ENCODE measurements at places on chromosomes 4 and X.

DNA sequence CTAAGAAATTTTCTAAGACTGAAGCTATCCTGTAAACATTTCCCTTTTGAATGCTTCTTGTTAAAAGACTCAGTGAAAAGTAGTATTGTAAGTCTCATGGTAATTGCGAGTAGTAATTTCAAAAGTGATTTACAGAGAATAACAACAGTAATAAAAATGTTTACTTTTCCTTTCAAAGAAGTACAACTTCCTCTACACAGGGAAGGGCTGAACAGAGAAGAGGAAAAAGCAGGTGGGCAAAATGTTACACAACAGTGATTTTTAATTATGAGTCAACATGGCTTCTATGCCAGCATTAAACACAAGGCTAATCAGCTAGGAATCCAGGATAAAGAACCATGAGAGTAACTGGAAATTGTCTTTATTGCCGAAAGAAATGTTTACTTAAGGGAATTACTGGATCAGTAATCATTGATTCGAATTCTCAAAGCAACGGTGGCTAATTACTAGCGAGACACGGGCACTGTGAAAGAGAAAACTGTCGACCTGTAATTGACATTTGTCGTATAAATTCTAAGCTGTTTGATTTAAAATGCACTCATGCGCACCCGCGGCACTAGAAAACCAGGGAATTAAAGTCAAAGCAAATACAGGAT, 15.4 kb downstream of the UTP3 start:
- no peaks in the 10 kb centered on the region for H3K4me1 ChIP-seq
- no peaks in the 10 kb centered on the region for H3K36me3 ChIP-seq
- DNase-seq: no peak
- H3K4me3 ChIP-seq: peak overlapping the region; percentile 85
- no peaks in the 10 kb centered on the region for H3K27me3 ChIP-seq

DNA sequence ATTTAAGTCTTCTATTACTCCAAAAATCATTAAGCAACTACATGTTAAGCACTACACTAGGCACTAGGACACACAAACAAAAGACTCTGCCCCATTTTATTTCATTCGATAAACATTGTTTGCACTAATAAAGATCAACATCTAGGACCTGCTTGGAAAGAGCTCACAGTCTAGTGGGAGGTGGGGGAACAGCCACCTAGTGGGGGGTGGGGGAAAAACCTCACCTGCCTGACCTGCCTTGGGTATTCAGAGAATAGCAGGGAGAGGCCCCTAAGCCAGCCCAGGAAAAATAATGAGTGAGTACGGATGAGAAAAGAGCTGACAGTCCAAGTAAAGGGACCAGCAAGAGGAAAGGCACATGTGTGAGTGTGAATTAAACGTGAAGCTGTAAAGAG, 52.2 kb downstream of the PRDM5 start:
- H3K36me3 ChIP-seq: no peaks in the 10 kb centered on the region
- DNase-seq: peak; percentile 87
- H3K27ac ChIP-seq: no peak overlapping the region
- H3K27me3 ChIP-seq: no peaks in the 10 kb centered on the region
- no peak overlapping the region for H3K4me3 ChIP-seq
- H3K4me1 ChIP-seq: no peaks in the 10 kb centered on the region

DNA sequence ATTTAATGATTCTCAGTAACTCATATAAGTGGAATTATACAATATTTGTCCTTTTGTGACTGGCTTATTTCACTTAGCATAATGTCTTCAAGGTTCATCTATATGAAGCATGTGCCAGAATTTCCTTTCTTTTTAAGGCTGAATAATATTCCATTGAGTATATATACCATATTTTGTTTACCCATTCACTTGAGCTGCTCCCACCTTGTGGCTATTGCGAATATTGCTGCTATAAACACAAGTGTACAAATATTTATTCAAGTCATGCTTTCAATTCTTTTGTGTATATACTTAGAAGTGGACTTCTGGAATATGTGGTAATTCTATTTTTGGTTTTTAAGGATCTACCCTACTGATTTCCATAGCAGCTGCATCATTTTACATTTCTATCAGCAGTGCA, 219.1 kb downstream of the MID1 start:
- no peaks in the 10 kb centered on the region for H3K4me1 ChIP-seq
- no peak overlapping the region for H3K27ac ChIP-seq

DNA sequence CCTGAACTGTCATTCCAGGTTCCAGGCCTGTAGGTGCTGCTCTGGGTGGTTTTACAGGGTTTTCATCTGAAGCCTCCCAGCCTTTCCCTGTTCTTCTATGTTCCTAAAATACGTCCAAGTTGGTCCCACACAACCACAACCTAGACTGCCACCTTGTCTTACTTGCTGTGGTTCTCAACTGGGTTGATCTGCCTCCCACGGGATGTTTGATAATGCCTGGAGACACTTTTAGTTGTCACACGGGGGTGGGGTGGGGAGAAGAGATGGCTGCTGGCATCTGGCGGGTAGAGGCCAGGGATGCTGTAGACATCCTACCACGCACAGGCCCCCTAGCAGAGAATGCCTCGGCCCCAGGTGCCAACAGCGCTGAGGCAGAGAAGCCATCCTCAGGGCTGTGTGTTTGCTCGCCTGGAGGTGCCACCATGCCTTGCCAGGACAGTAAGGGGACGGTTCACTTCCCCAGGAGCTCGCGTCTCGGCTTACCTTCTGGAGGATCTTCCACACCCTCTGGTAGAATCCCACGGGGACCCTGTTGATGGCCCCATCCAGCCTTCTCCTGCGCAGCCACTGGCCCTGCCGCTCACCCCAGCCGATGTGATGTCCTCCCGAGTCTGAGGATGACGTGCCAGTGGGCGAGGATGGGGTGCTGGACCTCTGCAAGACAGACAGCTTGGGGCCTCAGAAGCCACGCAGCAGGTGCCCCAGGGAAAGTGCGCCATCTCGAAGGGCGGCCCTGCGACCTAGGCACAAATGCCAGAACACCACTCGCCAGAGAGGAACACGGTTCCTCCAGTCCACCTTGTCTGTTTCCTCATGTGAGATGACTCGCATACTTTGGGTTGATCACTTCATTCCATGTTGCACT, 87.0 kb downstream of the PHKA2 start:
- H3K36me3 ChIP-seq: no peaks in the 10 kb centered on the region
- no peaks in the 10 kb centered on the region for H3K27me3 ChIP-seq
- H3K27ac ChIP-seq: no peak overlapping the region
- DNase-seq: no peak
- H3K4me3 ChIP-seq: no peak overlapping the region

DNA sequence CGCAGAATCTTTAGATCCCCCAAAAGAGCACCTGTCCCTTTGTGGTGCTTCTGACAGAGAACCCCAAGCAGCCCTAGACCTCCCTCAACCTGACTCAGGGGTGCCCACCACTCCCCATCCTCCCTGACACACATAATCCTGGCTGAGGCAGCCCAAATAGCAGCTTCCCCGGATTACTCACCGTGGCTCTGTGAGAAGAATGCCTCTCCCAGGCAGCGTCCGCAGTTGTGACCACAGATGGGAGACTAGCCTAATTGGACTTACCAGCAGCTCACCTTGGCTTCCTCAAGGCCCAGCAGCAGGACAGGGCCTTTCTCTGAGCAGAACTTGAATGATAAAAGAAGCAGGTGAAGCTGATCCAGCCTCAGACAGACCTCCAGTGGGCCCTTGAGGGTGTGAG, 10.3 kb upstream of the ODAPH start:
- no peaks in the 10 kb centered on the region for H3K4me1 ChIP-seq
- no peaks in the 10 kb centered on the region for H3K27me3 ChIP-seq
- H3K27ac ChIP-seq: no peak overlapping the region
- no peak for DNase-seq
- no peak overlapping the region for H3K4me3 ChIP-seq

- H3K4me1 ChIP-seq: peaks cover 4% of the 10 kb centered on the region
- peak overlapping the region; percentile 83 for H3K4me3 ChIP-seq
- DNase-seq: peak; percentile 57
- peak overlapping the region; percentile 89 for H3K27ac ChIP-seq
- H3K36me3 ChIP-seq: no peaks in the 10 kb centered on the region
Observed at GRCh38 chrX:71181558-71181909, 36.9 kb downstream of the NLGN3 start.

DNA sequence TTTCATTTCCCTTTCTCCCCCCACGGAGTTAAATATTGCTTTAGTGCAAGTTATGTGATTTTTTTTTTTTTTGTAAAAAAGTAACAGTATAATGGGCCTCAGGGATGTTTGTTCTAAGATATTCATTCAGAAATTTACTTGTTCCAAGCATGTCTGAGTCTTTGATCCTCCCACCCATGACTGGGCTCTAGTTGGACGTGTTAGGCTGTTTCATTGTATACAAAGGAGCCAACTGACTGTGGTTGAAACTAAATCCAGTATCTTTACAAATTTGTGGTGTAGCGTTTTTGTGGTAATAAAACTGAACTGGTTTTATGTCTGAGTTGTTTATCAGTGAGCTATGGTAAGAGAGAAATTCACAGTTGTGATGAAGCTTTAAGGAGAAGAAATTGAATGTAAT, 74.1 kb downstream of the DOCK11 start:
- H3K27ac ChIP-seq: no peak overlapping the region
- DNase-seq: no peak
- no peaks in the 10 kb centered on the region for H3K4me1 ChIP-seq
- no peaks in the 10 kb centered on the region for H3K27me3 ChIP-seq
- no peak overlapping the region for H3K4me3 ChIP-seq
- H3K36me3 ChIP-seq: no peaks in the 10 kb centered on the region

All from endodermal cell (in vitro differentiated cells).